ENCODE measurements at places on chromosomes 2 and 18.

GRCh38 chr2:85399183-85399455 lies 11.0 kb downstream of the CAPG start:
- DNase-seq: no peak

DNA sequence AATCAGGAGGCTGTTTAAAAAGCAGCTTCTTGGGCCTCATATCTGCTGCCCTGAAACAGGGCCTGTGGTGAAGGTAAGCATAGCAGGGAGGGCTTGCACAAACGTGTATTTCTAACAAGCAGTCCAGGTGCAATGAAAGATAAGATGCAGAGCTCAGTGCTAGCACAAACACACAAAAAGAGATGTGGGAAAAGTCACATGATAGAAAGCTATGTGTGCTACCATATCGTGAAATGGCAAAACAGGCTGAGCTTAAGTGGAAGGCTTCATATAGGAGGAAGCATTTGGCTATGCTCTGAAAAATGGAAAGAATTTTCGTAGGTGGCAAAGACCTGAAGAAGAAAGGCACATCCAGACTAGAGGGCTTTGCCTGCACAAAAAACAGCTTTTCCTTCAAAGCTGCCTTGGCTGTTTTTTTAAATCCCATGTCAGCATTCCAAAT lies 10.2 kb downstream of the RSAD2 start:
- DNase-seq: no peak

DNA sequence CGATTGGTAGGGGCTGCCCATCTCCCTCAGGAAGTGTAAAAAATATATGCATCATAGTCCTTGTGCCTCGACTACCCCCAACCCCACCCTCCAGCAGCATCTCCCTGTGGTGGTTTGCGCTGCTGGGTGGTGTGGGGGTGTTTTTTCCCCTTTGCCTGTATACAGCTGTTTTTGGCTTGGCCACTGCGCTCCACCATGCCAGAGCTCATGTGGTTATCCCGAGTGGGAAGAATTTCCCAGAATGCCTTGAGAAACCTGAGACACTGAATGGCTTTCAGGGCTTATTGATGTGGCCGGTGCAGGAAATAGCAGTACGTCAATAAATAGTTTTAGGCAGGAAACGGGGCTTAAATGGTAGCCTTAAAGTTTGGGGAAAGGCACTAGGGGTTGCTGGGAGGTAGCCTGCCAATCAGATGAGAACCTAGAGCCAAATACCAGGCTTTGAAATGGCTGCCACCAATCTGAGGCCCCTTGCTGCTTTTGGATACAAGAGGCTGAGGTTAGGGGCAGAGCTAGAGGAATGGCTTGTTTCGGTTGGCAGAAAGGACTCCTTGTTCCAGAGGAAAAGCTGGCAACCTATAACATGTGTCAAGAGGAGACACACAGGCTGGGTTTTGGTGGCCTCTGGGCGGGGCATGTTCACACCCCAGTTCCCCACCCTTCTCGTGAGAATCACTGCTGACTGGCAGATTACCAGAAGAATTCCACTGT lies 144.1 kb downstream of the SMAD7 start:
- DNase-seq: peak; percentile 89

GRCh38 chr2:180319586-180320405 lies 312.7 kb upstream of the CWC22 start:
- DNase-seq: no peak

- no peak for DNase-seq
These were observed 165.4 kb downstream of the MSH2 start for GRCh38 chr2:47568164-47568850.

GRCh38 chr2:216934151-216934550 lies 74.3 kb upstream of the TNP1 start:
- no peak for DNase-seq

GRCh38 chr2:12816379-12817306 lies 99.9 kb downstream of the TRIB2 start:
- no peak for DNase-seq

- DNase-seq: no peak
These were observed 219.7 kb upstream of the PKDCC start for GRCh38 chr2:41828052-41828643.

DNA sequence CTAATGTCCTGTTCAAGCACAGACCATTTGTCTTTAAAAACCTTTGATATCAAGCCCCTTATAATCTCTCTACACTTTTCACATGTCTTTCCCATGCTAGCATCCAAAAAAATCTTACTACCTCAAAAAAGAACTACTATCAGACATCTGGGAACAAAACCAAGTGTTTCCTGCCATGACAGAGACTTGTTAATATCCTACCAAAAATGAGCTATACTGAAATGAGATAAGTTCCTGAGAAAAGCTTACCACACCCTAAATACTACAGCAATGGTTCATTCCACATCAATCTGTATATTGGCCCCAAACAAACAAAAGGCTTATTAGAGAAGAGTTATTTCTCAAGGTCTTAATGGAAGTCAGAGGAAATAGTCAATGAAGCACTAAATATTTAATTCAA lies 230.1 kb downstream of the DYM start:
- DNase-seq: no peak

DNA sequence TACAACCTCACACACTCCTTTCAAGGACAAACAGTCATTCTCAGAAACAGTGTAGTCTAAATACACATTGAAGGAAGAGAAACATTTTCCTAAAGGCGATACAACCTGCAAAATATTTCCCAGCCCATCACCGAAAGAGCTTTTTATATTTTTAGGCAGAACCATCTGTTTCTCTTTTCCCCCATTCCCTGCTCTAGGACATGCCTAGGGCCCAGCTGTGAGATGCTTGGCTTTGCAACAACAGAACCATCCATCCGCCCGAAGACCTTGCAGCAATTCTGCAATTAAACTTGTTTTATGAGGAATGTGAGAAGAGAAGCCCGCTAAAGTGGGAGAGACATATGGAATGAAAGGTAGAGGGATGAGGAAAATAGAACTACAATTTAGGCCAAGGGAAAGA lies 105.6 kb upstream of the RFX8 start:
- no peak for DNase-seq

- no peak for DNase-seq
These were observed 28.0 kb downstream of the GCG start for GRCh38 chr2:162123806-162124758.

- no peak for DNase-seq
These were observed 1.6 kb upstream of the RHOB start for GRCh38 chr2:20444993-20445910.

DNA sequence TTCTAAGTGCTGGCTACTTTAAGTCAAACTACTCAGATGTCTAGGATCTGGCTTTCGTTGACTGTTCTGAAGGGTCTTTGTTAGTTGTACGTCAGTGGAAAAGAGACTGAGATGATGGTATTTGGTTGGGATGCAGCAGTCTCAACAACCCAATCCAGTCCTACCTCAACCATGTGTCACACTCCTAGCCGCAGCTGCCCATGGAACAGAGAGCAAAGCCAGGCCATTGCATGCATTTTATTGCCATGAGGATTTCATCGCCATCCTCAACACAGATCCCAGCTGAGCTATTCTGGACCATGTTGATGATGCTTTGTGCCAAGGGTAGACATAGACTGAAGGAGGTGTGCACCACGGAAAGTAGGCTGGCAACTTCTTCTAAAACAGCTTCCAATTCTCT lies 97.3 kb upstream of the STK39 start:
- DNase-seq: no peak

DNA sequence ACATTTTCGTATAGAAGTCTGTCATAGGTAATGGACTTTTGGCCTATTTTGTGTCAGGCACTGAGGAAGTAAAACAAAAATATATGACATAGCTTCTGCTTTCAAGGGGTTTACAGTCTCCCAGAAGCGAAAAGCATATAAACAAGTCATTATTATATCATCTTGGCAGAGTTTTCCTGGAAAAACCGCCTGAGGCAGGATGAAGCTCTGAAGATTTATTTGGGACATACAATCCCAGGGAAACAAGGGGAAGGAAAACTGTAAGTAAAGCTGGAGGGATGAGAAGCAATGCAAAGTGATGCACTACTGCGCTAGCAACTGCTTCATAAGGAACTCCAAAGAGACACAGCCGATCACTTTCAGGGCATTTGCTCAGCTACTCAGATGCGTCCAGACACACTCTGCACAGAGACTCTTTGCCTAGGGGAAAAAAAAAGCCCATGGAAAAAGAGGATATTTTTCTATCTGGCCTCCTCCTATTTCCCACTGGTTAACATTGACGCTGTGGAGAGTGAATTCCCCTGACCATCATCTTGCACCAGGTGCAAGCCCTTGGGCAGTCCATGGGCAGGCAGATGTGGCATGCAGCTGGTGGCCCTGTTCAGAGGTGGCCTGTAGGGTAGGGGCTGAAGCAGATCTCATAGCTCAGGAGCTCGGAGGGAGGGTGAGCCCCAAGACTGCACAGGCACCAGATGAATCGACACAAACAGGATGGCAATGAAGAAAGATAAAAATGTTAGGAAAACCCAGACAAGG lies 158.1 kb downstream of the METTL4 start:
- no peak for DNase-seq

DNA sequence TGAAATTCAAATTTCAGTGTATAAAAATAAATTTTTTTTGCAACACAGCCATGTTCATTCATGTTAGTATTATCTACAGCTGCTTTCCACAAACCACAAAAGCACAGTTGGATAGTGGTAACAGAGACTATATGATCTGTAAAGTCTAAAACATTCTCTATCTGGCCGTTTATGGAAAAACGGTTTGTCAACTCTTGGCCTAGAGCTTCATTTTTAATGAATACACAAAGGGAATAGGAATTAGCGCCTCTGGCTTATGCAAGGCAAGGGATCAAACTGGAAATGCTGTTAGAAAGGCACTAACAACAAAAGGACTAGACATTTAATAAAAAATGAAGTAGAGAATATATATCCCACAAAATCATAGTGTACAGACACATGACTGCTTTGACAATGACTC lies 211.9 kb downstream of the EXOC6B start:
- DNase-seq: no peak

DNA sequence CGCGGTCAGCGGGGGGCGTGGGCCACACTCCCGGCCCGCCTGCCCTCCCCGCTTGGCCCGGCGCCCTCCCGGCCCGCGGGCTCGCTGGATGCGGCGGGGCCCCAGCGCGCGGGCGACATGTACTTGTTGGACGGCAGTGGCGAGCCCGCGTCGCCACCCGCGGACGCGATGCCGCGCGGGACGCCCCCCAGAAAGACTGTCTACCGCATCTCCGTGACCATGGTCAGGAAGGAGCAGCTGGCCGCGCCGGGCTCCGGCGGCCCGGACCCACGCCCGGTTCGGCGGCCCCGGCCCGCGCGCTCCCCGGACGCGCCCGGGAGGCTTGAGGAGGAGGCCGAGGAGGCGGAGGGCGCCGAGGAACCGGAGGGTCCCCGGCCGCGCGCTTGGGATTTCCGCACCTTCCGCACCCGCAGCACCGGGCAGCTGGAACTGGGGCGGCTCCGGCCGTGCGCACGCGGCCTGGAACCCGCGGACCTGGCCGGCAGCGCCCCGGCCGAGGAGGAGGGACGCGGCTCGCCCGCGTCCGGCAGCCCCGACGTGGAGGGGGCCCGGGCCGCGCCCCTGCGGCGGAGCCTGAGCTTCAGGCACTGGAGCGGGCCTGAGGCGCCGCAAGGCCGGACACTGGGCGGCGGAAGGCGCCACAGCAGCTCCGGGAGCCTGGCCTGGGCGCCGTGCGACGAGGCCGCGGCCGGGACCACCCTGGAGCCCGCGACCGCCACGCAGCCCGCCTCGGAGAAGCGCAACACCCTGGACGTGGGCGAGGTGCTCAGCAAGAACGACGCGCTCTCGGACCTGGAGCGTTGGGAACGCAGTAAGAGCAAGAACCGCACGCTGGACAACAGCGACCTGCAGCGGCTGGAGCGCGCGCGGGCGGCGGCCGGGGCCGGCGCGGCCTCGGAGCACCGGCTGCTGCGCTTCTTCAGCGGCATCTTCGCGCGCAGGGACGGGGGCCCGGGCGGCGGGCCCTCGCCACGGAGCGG lies 176.4 kb downstream of the AGAP1 start:
- peak; percentile 83 for DNase-seq

DNA sequence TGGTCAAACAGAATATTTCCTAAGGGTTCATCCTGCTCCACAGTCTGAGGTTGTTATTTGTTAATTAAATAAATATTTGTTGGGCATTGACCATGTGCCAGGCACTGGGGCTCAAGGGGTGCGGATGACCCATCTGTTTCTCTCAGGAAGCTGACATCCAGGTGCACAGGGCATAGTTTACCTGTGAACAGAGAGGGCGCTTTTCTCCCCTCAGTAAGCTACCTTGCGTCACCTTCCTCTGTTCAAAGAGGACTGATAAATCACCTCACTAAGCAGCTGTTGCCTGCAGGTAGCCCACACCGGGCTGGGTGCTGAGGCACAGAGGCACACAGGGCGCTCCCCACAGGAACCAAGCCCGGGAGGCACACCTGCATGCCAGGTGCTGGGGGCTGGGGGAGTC lies 41.6 kb downstream of the SH3RF3 start:
- no peak for DNase-seq

DNA sequence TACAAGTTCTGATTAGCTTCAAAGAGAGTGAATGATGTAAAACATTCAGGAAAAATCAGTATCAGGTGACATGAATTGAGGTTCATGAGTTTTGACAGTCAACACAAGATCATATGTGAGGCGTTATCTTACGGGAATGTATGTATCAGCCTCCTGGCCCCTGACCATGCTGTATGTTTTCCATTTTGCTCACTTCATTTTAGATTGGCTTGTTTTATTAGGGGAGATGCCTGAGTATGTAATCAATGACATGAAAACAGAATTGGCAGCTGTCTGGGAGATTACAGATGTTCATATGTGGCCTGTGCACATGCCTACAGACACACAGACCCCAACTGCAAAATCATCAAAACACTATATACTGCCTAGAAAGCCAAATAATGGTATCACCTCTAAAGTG lies 168.5 kb upstream of the RND3 start:
- no peak for DNase-seq

DNA sequence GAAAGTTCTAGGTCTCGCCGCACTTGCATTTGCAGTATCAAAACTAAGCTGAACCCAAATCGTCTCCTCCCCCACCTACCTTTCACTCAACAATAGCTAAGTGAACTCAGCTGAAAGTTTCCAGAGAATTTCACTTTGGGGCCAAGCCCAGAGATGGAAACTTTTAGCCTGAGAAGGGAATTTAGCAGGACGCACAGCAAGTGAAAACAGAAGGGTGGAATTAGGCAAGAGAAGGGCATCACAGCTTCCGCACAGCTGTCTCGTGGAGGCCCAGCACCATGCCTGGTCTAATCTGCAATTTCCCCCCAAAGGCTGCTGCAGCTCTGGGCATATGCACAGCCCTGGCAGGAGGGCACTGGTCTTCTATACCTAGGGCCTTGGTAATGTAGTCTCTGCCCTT lies 262.0 kb downstream of the TNS1 start:
- no peak for DNase-seq

- DNase-seq: no peak
These were observed 334.5 kb upstream of the SPHKAP start for GRCh38 chr2:228516019-228516418.
